ENCODE measurements at places on chromosomes 7 and 10.

DNA sequence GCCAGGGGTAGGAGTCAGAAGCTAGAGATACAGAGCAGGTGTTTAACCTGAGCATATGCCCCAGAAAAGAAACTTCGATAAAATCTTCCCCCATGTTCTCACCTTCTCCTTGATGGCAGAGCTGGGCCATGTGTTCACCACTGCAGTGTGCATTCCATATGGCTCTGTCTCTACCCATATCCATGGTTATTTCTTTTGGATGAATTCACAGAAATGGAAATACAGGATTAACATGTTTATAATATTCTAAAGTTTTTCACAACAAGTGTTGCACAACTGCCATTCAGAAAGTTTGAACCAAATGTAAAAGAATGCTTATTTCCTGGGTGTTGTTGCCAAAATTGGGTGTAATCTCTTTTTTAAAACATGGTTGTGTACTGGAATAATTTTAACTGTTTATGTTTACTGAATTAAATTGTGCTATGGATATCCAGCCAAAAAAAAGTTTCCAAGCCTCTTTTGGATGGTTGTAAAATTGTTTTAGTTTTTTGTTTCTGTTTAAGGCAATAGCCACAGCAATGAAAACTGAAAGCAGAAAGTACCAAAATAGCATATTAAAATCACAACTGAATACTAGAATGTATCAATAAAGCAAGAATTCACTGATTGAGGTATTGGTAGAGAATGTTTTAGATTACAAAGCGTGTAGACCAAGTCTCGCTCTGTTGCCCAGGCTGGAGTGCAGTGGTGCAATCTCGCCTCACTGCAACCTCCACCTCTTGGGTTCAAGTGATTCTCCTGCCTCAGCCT lies 19.9 kb upstream of the CCNY start:
- no peak for DNase-seq

DNA sequence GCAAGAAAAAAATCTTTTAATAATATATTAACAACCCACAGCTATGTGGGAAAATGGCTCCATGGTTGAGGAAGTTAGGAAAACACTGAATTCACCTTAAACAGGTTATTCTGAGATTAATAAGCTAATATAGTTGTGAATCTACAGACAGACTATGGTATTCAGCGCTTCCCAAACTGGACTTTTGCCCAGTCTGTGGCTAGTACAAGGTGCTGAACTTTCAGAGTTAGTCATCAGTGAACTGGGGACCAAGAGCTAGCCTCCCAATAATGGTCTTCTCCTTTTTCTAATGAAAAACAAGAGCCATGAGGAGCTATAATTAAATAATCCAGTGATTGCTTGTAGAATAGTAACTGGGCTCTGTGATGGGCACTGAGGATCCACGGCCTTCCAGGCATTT lies 65.3 kb downstream of the FRMPD2 start:
- no peak for DNase-seq

GRCh38 chr10:122236690-122237306 lies 34.3 kb upstream of the BTBD16 start:
- DNase-seq: no peak

- no peak for DNase-seq
Observed at GRCh38 chr7:22582863-22583622, 83.1 kb upstream of the STEAP1B start.

- no peak for DNase-seq
Observed at GRCh38 chr10:109915566-109915965, 7.7 kb downstream of the XPNPEP1 start.

- DNase-seq: no peak
Observed at GRCh38 chr7:38934051-38934450, 25.1 kb upstream of the VPS41 start.

- DNase-seq: no peak
Observed at GRCh38 chr7:107582875-107583274, 2.8 kb downstream of the BCAP29 start.

DNA sequence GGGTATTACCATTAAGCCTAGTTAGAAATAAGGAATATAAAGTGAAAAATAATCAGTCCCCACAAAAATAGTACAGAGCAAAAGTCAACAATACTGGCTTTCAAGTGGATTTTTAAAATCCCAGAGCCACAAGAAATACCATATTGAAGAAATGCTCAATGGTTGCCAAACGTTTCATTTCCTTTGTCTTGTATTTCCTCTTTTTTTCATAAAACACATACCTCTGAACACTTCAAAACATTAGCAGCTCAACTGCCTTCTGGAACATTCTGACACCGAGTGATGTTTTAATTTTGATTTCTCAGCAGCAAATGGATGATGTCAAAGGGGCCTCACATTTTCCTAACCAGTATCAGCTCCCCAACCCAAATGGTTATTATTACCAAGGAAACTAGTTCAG lies 10.5 kb downstream of the NOD1 start:
- DNase-seq: no peak

DNA sequence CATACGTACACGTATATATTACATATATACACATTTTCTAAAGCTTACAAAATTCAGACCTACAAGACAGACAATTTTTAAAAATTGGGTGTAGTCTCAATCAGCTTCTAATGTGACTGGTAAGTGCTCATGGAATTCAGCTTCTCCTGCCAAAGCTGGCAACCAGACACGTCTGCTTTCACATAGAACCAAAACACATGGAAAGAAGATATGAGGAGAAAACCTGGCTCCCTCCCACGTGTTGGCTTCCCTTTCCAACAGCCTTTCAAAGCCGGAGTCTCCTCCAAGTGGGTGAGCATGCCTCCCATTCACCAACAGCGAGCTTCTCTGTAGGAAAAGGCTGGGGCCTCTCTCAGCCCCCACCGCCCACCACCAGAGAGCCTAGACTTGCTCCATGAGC lies 33.4 kb downstream of the CDCA7L start:
- DNase-seq: no peak

GRCh38 chr10:107059068-107059804 lies 105.3 kb downstream of the SORCS1 start:
- no peak for DNase-seq

GRCh38 chr10:107232013-107232412 lies 67.5 kb upstream of the SORCS1 start:
- DNase-seq: no peak

GRCh38 chr10:73262105-73262730 lies 9.8 kb upstream of the MRPS16 start:
- DNase-seq: no peak

DNA sequence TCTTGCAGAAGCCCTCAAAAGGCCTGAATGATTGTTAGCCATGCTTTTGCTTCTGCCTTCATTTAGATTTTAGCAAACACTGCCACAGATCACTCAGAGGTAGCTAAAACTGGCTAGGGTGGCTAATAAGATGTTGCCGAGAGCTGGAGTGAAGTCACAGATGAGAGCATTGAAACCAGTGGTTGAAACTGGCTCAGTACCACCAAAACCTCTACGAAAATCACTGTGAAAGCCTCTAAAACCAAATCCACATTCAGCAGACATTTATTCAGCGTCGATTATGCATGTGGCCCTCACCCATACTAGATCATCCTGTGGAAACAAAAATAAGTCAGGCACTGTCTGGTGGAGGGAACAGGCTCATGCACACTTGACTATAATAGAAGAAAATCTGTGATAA lies 50.8 kb downstream of the PIK3CG start:
- DNase-seq: no peak

DNA sequence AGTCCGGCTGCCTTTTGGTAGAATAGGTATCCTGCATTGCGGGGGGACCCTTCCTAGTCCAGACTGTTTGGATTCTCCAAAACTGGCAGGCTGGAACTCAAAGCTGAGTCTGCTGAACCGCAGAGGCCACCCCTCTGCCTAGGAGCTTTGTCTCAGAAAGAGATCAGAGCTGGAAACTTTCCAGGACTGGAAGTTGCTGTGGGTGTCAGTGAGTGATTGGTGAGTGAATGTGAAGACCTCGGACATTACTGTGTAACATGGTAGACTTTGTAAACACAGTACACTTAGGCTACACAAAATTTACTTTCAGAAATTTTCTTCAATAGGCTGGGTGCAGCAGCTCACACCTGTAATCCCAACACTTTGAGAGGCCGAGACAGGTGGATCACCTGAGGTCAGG lies 103.8 kb downstream of the DNAJC1 start:
- no peak for DNase-seq

DNA sequence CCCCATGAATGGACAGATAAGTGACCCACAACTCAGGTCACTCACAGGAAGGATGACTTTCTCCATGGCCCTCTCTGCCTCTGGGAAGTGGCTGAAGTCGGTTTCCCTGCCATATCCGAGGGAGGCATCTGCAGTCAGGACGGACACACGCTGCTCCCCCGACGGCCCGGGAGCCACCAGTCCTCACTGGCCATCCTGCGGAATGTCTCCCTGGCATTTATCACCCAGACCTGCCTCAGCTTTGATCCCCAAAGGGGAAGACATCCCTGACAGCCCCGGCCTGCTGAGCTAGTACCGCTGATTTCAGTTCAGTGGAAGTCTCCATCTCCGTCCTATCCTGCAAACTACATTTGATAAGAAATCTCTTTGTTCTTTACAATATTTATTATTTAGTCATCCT lies 339.5 kb upstream of the MKI67 start:
- DNase-seq: no peak

- DNase-seq: no peak
Observed at GRCh38 chr10:63744060-63744941, 223.1 kb downstream of the REEP3 start.

Data from T-helper 22 cell (primary cell).